Left ventricle myocardium superior (tissue), 1 donor: ENCODE measurements at places on chromosomes 5 and 9. TPM values are rescaled to one million over a fixed set of nuclear protein-coding genes. Genes with fewer than 3 reads are reported as not detected.

- no peak for DNase-seq
Observed at GRCh38 chr9:92974161-92974661, 26.9 kb downstream of the FGD3 start.

DNA sequence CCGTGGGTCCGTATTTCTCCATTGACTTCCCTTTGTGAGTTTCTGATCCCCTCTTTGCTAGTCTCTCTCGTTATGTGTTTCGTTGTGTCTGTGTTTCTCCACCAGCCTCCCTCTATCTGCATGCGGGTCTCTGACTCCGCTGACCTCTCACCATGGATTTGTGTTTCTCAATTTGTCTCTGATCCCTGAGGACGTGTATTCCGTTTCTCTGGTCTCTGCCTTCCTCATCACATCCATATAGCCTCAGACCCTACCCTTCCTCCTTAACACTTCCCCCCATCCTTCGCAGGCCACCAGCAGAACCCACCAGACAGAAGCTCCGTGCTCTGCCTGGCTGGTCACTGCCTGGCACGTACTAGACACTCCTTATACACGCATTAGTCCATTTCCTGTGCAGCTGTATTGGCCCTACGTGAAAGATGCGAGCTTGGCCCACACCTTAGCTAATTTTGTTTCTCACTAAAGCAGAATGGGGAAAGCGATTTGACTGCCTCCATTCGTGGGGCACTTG lies 631 bp downstream of the B4GALT7 start:
- no peak for DNase-seq

- no peak for DNase-seq
Observed at GRCh38 chr5:145941448-145942130, 5.2 kb downstream of the SH3RF2 start.

The IFNA17 gene
- total RNA-seq = not detected

The MAMDC4 gene
- 12.9 TPM for total RNA-seq
